Left kidney (tissue), 8 donors: ENCODE measurements at places on chromosomes 4 and X.
A peak's percentile ranks its signal among the peaks of the same experiment; 100 is the strongest.

GRCh38 chrX:114584375-114584943, 573 bp downstream of the HTR2C start:
- DNase-seq, result no peak

DNA sequence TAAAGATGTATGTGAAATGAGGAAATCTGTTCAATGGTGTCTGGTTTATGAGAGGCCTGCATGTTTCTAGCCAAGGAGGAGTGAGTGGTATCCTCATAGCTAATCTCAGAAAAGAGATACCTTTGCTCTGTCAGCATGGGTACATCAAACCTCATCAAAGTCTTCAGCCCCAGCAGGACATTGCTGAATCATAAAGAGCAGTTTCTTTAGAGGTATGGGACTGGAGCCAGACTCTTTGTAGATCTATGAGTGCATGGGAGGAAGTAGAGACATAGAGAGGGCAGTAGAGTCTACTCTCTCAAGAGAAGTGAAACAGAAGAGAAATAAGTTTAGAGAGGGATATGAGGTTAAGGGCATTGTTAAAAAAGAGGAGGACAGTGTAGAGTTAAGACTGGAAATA, 1950.9 kb downstream of the ARAP2 start:
- no peak for DNase-seq

DNA sequence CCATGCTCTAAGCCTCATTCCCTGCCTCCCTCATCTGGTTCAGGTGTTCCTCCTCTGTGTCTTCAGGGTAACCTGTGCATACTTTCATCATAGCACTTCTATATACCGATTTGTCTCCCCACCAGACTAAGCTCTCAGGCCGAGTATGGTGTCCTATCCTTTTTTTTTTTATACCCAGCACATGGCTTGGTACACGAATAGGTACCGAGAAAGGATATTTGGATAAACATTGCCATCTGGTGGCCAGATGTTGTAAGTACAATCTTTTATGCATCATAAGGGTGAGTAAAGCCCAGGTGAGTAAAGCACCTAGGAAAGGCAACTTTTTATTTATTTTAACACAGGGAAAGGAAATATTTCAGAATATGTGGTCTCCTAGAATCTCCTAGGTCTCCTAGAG, 68.4 kb downstream of the MID2 start:
- DNase-seq, result peak; percentile 26

DNA sequence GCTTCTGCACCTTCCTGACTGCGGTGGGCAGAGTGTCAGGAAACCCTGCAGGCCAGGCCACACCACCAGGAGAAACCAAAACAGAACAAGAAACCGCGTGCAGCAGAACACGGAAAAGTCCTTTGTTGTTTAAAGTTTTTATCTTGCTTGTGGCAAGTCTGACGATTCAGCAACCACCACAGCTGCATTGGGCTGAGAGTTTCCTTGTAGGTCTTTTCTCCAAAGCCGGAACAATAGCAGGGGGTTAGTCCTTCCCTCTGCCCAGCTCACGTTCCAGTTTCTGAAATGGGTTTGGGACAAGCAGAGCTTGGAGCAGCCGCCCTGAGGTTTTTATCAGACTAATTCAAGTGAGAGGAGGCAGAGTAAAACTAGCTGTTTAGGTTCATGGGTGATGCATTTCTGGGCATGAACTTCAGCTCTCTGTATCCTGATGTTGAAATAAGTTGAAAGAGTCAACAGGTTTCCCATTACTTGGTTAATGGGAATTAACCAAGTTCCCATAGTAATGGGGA, 216.9 kb downstream of the PTTG2 start:
- no peak for DNase-seq
